ENCODE measurements at places on chromosomes 3 and 15.

DNA sequence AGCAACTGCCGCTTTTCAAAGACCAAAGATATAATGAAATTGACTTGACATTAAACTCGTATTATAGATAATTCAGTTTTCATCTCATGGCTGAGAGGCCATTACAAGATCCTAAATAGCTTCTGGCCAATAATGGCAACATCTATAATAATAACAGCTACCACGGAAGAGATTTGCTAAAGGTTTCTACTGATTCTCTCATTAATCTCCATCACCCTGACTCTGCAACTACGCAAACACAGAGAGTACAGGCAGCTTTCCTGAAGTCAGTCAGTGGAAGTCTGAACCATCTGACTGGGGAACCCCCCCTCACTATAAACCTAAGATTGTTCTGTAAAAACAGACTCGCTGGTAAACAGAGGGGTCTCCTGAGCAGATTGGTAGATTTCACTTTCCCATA, 257.1 kb downstream of the MAGI1 start:
- DNase-seq = no peak

DNA sequence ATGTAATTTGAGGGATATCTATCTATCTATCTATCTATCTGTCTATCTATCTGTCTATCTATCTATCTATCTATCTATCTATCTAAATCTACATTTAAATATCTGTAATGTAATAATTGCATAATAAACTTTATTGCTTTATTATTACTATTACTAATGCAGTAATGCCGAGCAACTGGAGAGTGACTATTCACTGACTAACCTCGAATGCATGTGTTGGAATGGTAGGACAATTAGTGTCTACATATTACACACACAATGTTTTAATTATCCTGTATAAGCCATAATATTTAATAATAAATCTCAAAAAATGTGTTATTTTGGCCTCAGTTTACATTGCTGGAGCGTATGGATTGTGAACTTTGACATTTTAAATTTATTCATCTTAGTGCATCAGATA, 25.2 kb upstream of the CNTN3 start:
- no peak for DNase-seq

DNA sequence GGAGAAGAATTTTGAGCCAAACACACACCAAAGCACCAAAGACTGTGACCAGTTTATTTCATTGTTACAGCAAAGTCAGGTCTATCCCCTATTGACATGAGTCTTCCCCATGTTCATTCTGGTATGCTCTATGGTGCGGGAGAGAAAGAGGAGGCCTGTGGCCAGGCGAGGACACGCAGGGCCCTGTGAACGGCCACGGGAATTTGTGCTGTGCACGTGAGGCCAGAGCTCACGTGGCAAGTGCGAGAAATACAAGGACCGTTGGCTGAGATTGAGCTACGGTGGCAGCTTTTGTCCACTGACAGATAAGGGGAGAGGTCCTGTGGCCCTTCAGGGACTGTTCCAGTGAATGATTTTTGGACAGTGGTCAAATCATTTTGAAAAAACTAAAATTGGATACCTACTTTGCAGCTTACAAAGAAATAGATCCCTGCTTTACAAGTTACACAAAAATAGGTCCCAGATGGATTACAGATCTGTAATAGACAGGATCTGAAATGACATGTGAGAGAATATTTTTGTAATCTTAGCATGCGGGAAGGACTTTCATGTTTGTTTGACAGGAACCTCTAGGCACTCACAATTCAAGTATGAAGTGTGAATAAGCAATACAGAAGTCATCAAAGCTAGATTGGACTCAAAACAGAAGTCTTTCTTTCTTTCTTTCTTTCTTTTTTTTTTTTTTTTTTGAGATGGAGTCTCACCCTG, 9.2 kb downstream of the ZSCAN2 start:
- peak; percentile 41 for DNase-seq

- DNase-seq = no peak
These were observed 185.8 kb upstream of the TLE3 start for GRCh38 chr15:70283511-70283910.

GRCh38 chr15:101045236-101045646, 126.1 kb downstream of the LRRK1 start:
- DNase-seq = peak; percentile 61

- DNase-seq = no peak
These were observed 7.1 kb downstream of the SLC25A26 start for GRCh38 chr3:66227915-66228314.
